Tongue (tissue), 3 donors: ENCODE measurements at places on chromosomes 6 and 20. TPM values are rescaled to one million over a fixed set of nuclear protein-coding genes. Genes with fewer than 3 reads are reported as not detected.

DNA sequence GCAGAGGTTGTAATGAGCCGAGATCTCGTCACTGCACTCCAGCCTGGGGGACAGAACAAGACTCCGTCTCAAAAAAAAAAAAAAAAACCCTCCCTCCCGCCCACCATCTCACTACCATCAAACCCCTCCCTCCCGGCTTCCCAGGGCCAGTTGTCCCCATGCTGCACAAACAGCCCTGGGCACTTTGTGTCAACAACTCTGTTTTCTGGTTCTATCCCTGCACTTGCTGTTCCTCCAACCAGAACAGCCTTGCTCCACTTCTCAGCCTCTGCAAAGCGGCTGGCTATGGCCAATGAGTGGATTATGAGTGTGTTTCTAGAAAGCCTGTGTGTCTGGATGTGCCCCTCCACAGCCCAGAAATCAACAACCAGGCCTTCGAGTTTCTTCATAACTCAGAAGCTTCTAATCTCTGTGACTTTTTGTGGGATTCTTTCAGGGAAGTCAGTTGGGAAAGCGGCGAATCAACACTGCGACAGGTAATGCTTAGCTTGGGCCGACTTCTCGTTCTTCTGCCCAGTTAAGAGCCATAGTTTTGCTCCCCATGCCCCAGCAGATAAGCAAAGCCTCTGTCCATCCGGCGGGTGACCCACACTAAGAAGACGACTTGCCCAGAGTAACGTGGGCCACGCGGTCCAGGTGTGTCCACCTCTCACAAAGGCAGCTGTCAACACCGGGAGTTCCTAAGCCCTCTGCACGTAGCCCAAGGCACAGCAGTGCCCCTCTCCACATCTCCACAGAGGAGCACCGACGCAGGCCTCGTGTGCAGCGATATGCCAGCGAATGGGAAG, 5.5 kb downstream of the ZBTB46 start:
- DNase-seq, result no peak

DNA sequence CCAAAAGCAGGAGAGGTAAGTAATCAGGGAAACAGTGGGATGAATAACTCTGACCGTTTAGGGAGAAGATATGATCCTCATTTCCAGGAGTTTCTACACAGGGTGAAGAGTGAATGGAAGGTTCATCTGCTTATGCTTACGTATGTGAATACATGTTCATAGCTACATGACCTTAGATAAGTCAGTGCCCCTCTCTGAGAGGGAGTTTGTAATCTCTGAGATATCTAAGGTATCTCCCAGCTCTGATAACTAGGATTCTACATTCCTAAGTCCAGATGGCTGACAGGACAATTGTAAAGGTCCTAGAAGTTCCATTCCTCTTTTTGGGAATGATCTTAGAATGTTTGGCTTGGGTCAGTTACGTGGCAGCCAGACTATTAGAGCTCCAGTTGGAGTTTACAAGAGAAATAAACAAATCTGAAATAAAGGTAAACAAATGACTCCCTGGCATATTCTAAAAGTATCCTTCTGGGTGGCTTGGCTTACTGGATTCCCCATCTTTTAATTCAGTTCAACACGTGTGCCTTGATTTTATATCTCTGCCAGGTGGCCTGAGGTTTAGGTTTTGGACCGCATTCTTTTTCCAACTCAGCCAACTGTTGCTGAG, 15.8 kb downstream of the PROCR start:
- no peak for DNase-seq

DNA sequence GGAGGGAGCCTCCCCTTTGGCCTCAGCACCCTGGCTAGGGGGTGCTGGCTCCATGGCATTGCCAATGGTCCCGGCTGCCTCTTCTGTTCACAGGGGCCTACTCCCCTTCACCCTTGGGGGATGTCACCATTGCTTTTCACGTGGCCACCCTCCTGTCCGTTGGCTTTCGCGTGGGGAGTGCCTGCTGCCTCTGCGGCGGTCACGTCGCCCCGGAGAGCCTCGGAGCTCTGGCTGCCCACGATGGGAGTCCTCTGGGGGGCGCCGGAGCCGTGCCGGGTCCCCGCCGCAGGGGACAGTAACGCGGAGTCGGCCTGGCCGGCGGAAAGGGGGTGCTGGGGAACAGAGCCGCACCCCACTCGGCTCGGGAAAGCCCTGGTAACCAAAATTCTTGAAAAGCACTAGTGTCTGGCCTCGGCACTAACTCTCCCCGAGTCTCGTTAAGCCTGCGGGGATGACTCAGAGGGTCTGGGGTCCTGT, 661 bp upstream of the HEBP2 start:
- peak; percentile 59 for DNase-seq

- no peak for DNase-seq
Observed at GRCh38 chr6:82494367-82494766, 130.8 kb downstream of the TPBG start.

The POU5F1 gene
- 7.5 TPM for total RNA-seq

- DNase-seq, result no peak
Observed at GRCh38 chr6:167552961-167553735, 228.3 kb downstream of the TTLL2 start.
